ENCODE measurements at places on chromosomes 3 and 15.

DNA sequence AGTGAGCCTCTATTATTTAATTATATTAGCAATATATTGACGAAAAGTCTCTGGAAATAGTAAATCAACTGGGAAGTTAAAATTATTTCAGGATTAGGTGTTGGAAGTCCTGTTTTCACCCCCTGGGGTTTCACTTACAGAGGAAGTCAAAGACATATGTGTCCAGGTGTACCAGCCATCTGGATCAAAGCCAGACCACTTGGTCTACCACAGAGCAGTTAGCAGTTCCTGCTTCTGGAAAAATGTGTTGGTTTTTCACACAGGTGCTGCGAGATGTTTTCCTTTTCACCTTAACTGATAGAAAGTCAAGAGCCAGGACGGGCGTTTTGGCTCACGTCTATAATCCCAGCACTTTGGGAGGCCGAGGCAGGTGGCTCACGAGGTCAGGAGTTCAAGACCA, 13.1 kb downstream of the MME start:
- DNase-seq, result no peak

- no peak for DNase-seq
Observed at GRCh38 chr3:4409971-4410573, 57.0 kb downstream of the SUMF1 start.

GRCh38 chr15:90001062-90001682, at the start of gene ZNF710:
Gene ZNF710, plus strand, starts transcription at chr15:90001324. Its CDS starts 65,814 bp downstream, at chr15:90067138.
- DNase-seq, result peak; percentile 27

DNA sequence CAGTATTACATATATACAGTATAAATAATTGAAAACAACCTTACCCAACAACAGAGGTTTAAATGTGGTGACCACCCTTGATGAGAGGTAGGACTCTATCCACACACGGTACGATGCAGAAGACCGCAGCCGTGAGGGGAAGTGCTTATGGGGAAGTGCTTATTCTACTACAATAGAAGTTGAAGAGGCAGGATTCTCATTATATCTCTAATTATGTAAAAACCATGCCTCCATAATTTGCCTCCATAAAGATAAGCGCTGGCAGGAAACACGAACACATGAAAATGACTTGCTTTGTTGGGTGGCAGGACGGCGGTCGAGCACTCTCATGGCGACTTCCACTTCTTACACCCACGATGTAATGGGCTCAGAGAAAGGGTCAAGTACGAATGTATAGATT, 7.2 kb upstream of the MUC13 start:
- DNase-seq, result no peak

DNA sequence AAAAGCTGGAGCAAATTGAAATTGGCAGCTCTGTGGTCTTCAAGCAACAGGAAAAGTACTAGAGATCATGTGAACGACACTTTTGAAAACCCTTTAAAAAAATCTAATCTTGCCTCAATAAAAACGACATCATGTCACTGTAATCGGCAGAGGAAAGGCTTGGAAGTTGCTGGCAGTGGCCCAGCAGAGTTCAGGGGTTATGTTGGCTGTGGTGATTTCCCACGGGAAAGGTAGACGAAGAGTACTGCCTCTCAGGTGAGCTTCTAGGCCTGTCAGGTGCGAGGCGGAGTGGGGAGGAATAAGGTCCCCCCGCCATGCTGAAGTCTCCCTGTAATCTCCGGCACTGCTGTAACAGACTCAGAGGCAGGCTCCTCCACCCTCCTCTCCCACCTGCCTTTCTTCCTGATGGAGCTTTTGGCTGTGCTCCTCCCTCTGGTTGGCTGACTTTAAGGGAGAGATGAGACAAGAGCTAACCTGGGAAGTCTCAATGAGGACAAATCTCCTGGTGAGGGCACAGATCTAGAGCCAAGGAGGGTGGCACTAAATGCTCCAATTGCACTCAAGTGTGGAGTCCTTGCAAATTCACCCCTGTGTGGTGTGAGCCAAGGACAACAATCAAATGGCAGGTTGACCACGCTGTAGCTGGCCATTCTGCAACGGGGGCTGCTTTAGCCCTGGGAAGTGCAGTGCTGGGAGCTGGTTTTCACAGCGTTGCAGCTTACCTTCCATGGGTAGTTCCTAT, 18.7 kb upstream of the HES1 start:
- DNase-seq, result no peak

DNA sequence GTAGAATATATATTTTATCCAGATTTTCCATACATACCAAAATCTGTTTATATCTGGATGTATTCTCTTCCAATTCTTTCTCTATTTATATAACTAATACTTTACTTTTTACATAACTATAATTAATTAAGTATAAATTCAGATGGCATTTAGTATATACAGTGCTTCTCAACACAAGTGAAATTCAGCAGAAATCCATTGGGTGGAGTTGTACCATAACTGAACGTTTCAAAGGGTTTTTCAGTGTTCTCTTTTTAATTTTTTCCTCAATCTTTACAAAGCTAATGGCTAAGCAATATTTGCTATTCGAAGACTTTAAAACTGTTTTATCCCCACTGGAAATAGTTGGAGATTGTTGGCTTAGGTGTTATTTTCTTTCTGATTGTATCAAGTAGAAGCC, 13.9 kb upstream of the ZBBX start:
- no peak for DNase-seq

DNA sequence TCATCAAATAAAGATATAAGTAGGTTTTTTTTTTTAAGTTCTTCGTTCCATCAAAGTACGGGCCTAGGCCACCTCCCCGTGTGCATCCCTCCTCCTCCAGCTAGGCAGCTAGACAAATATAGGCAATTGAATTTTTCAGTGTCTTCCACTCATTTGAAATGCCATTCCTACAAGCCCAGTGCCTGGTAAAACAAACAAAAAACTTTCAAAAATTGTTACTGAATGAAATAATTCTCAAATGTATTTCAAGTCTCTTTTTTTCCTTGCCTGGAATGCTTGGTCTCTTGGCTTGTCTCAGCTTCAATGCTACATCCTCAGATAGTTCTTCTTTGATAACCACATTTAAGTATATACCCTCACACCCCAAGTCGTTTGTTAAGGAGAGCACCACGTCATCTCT, 3.8 kb downstream of the EIF2AK4 start:
- no peak for DNase-seq

DNA sequence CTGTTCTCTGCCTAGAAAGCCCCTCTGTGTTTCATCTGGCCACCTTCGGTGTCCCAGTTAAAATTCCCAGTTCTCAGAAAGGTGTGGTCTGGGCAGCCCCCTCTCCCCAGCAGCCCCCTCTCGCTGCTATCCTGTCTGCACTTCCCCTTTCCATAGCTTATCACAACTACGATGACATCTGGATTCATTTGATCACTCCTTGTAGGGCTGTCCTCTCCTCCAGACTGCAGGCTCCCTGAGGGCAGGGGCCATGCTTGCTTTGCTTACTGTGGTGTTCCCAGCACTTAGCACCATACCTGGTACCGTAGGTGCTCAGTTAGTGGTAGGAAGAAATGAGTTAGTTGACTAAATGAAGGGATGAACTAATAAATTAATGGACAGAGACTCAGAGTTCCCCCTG, 26.3 kb upstream of the GOLGA6C start:
- DNase-seq, result no peak

DNA sequence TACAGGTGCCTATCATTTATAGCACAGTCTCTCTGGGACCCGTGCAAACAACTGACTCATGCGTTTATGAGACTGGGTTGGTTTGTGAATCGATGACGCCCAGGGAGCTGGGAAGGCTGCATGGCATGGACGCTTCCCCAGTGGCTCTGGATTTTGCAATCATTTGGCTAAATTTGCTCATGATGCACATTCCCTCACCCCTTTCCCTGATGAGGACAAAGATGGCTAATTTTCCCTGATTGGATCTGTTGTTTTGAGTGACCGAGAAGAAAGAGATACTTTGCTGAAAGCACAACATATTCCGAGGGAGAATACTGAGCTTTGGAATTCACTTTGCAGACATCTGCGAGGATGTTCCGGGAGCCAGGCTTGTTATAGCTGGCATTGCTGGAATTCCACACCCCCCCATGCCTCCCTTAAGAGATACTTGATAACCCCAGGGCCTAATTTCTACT, 51.1 kb downstream of the CGNL1 start:
- DNase-seq, result no peak

DNA sequence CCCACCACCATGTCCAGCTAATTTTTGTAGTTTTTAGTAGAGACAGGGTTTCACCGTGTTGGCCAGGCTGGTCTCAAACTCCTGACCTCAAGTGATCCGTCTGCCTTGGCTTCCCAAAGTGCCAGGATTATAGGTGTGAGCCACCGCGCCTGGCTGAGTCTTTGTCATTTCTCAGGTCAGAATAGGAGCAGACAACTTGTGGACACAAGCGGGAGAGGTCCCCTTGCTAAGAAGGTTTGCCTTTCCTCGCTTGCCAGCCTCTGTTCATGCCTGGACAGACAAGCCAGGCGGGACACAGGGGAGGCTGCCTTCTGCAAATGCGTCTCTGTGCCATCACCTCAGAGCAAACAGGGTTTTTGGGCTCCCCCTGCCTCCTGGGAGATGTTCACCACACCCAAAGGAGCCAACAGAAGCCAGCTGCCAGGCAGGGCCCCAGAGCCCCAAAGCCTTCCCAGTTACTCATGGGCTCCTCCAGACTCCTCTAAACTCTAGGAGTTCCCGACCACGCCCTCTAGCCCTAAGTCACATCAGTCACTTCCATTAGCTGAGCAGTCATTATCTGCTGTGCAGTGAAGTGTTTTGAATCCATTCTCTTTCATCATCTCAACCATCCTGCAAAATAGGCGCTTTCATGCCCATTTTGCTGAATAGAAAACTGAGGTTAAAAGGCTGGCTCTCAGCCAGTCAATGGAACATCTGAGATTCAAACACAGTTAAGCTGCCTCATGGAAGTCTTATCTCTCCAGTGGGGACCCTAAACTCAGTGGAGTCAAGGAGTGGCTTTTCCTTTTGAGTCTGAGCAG, 245.0 kb downstream of the UACA start:
- no peak for DNase-seq

GRCh38 chr3:13323822-13324221, 96.3 kb downstream of the NUP210 start:
- DNase-seq, result no peak

DNA sequence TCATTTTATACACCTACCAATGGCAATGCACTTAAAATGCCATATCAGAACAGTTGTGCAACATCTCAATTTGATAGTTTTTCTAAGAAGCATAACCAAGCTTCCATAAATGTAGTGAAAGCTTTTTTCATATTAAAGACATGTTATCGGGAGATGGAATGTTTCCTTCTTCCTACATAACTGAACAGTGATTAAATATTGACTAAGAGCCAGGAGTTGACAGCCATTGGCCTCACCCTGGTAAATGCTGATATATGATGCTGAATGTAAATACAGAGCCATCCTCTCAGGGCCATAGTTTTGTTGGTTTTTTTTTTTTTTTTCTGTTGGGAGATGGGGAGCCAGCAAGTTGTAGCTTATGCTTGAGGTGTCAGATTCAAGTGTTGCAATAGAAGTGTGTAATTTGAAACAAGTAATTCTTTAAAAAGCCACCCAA, 203.3 kb upstream of the IL12A start:
- DNase-seq, result no peak

- DNase-seq, result no peak
Observed at GRCh38 chr3:20442846-20443245, 256.8 kb upstream of the SGO1 start.

DNA sequence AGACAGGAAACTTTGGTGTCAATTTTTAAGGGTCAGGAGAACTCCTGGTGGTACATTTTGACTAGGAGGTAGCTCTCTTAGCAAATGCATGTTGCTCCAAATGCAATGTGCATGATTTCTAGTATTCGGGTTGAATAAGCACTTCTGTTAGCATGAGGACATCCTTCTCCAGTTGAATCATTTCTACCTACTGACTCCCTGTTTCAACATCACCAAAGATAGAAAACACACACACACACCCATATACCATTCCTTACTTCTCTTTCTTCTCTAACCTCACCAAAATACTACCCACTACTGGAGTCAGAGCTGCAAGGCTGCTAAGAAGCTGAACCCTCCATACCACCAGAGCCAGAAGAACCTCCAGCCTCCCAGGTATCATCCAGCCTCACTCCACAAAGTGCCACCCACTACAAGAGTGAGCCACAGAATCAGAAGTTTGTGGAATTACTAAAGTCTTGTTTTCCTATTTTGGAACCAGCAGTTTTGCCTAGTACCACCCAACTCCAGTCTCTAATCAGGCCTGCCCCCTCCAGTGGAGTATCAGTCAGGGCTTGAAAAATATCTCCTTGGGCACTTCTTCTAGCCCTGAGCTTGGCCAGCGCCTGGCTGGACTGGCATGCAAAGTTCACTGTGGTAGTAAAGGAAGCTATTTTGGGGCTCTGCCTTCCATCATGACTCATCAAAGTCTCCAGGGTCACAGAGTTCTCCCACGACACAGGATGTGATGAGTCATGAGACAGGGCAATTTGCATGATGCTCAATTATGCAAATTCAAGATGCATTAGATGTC, 110.3 kb downstream of the CYP19A1 start:
- DNase-seq, result no peak

DNA sequence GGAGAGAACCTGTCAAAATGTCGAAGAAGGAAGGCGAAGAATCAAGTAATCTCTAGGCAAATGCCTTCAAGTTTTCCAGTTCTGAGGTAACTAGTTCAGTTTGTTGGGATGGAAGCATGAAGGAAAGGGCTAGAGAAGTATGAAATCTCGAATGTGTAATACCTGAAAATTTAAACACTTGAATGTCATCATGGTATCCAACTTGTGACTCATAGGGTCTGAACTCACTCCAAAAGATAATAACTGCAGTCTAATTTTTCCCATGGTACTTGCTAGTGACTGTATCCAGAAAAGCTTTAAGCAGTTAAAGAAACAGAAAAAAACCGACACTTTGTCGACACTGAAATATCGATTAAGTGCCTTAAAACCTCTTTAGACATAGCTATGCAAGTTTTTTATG, 102.9 kb upstream of the CHRM5 start:
- no peak for DNase-seq

DNA sequence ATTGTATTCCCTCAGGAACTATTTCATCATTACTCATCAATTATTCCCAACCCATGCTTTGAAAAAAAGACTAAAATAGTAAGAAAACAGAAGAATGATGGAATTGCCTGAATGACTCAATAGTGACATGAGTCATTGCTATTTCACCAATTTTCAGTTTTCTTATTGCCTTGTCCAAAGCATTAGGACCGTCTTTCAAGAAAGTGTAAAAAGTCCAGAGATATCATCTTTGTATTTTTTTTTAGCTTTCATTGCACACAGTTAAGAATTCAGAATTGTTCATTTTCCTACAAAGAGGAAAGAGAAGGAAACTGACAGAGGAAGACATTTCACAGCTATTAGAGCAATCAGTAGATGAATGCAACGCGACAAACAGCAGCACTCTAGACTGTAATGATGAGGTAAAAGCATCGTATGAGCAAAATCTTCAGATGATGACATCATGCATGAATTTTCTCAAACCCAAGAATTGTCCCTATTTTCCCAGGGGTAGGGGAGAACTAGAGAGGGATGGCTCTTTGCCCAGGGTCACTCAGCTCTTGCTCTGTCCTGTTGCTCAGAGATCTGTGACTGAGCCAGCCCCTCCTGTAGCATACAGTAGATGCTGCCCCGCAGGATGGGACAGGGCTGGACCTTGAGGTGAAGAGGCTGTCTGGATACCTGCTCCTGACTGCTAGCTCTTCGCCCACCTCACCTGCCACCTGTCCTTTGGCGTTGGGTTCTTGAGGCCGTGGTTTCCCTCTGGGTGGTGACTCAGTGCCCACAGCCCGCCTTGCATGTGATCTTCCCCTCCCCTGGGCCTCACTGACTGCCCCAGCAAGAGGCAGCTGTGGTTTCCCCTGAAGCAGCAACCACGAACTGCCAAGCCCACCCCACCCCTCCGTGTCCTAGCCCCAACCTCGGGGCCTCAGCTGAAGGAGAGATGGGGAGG, 84.8 kb downstream of the PPCDC start:
- DNase-seq, result peak; percentile 87
